ENCODE measurements at places on chromosomes 1 and 21. TPM values are rescaled to one million over a fixed set of nuclear protein-coding genes. Genes with fewer than 3 reads are reported as not detected.

DNA sequence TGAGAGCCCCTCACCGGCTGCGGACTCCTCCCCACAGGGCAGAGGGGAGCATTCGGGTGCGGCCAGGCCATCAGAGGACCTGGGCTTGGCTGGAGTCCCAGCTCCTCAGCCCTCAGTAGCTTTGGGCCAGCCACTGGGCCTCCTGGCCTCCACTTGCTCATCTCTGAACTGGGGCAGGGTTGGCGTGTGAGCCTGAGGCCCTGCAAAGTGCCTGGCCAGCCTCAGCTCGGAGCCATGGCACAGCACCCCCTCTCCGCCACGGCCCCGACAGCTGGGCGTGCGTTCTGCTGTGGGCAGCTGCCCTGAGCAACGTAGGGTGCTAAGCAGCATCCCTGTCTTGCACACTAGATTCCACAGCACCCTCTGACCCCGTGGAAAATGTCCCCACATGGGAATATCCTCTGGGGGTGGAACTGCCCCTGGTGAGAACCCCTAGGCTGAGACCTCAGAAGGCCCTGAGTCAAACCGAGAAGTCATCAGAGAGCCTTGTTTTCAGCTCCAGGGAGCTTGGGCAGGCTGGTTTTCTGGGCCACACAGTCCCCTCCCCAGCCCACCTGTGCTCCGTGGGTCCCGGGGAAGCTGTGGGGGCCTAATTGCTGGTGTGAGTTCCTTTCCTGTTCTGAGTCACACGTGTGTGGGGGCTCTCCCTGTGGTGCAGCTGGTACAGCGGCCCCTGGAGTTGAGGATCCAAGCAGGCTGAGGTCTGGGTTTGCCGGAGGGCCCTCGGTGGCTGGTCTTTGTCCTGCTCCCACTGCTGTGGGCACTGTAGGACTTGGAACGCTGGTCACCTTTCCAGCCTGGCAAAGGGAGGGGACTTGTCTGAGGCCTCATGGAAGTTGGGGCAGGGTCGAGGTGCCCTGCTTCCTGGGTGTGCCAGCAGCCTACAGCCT is 24.5 kb downstream of the TP73 start:
- no peak for DNase-seq
- H3K36me3 ChIP-seq: no peaks in the 10 kb centered on the region
- peaks cover 4% of the 10 kb centered on the region for H3K4me1 ChIP-seq
- no peak overlapping the region for H3K27ac ChIP-seq

GRCh38 chr1:113133038-113133437 is 60.0 kb downstream of the LRIG2 start:
- no peak for DNase-seq
- H3K27me3 ChIP-seq: no peaks in the 10 kb centered on the region
- no peaks in the 10 kb centered on the region for H3K4me1 ChIP-seq

DNA sequence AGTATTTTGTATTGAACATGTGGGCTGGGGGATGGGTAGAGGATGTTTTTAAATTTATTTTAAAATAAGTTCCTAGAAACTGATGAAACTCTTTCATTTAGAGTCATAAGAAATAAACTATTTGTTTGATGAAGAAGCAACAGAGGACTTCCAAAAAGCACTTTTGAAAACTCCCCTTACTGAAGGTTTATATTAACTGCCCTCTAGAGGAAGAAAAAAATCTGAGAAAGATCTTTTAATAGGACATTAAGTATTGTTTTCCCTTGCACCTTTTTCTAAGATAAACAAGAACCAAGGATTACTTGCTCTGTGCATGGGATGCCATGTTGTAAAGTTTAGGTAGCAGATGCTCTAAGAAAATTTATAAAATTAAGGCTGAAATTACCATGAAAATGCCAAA is 14.1 kb downstream of the DISP1 start:
- H3K4me1 ChIP-seq: peaks cover 9% of the 10 kb centered on the region
- H3K27me3 ChIP-seq: no peaks in the 10 kb centered on the region
- H3K36me3 ChIP-seq: no peaks in the 10 kb centered on the region
- DNase-seq: no peak
- no peak overlapping the region for H3K4me3 ChIP-seq
- no peak overlapping the region for H3K27ac ChIP-seq

The COL24A1 gene
- total RNA-seq: not detected

- H3K4me1 ChIP-seq: no peaks in the 10 kb centered on the region
- DNase-seq: no peak
- H3K36me3 ChIP-seq: peaks cover 23% of the 10 kb centered on the region
Measured at GRCh38 chr1:90986953-90987352, 34.9 kb downstream of the ZNF644 start.

DNA sequence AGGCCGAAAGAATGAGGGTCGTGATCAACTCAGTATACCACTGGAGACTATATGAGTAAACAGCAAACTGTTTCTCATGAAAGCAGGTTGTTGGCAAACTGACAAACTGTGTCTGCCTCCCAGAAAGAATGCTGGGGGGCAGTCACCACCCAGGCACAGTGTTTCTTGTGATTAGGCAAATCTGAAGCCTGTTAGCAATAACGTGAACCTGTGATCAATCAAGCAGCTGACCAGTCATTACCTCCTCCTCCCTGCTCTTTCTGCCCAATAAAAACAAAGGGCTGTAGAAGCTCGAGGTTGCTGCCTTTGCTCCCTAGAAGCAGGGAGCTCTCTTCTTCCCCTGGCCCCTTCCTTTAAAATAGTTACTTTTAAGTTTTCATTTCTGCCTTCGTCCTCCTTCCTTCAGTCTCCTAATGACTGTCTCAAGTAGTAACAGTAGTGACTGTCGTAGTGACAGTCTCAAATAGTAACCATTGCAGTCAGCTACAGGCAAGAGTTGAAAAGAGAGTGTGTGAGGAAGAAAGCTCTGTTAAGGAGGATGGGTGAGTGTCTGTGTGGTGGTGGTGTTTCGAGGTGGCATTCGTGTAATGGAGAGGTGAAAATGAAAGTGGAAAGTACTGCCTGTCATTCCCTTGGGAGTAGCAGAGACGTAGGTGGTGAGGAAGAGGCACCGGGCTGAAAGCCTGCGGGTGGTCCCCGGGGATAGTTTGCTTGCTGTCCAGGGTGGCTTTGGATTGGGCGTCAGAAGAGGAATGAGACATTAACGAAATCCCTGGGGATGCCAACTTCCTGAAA is 14.5 kb downstream of the HHAT start:
- no peaks in the 10 kb centered on the region for H3K36me3 ChIP-seq
- peaks cover 4% of the 10 kb centered on the region for H3K4me1 ChIP-seq
- H3K4me3 ChIP-seq: no peak overlapping the region

DNA sequence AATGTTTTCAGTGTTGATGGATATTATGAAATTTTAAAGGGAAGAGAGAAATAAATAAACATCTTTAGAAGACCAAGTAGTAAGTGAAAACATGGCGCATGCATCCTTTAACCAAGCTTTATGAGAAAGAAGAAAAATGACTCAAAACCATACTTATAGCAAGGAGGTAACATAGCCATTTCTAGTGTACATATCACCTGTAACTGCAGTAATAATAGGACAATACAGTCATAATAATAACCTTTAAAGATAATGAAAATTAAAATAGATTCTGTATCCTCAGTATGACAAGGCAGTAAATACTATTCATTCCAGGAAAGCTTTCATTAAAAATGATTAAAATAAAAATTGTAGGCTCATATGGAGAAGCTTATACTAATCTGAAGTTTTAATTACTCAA is 141.2 kb downstream of the COL24A1 start:
- no peak overlapping the region for H3K27ac ChIP-seq
- no peaks in the 10 kb centered on the region for H3K36me3 ChIP-seq
- H3K4me1 ChIP-seq: no peaks in the 10 kb centered on the region
- DNase-seq: no peak
- no peak overlapping the region for H3K4me3 ChIP-seq

GRCh38 chr1:53469373-53469772 is 10.2 kb downstream of the DMRTB1 start:
- DNase-seq: no peak
- H3K4me3 ChIP-seq: no peak overlapping the region
- no peaks in the 10 kb centered on the region for H3K27me3 ChIP-seq

- H3K4me1 ChIP-seq: no peaks in the 10 kb centered on the region
- DNase-seq: no peak
- H3K36me3 ChIP-seq: peaks cover 6% of the 10 kb centered on the region
- no peak overlapping the region for H3K4me3 ChIP-seq
- H3K27me3 ChIP-seq: no peaks in the 10 kb centered on the region
- no peak overlapping the region for H3K27ac ChIP-seq
Measured at GRCh38 chr1:228304766-228305395, 97.0 kb downstream of the OBSCN start.

DNA sequence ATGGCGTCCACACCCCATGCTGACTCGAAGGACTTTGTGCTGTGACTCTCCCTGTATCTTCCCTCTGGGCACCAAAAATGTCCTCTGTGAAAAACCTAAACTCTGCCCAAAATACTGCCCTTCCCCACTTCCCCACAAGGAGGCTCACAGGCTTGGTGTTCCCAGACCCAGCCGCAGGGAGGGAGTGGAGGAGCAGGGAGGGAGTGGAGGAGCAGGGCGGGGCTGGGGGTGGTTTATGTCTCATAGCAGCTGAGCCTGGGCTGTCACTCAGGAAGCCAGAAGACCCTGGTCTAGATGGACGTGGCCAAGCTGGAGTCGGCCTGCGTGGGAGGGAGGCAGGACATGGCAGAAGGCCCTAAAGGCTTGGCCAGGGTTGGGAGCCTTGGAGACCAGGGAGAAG is 461.7 kb downstream of the PTPRU start:
- H3K4me3 ChIP-seq: no peak overlapping the region
- H3K4me1 ChIP-seq: no peaks in the 10 kb centered on the region
- H3K36me3 ChIP-seq: no peaks in the 10 kb centered on the region
- no peaks in the 10 kb centered on the region for H3K27me3 ChIP-seq
- no peak overlapping the region for H3K27ac ChIP-seq
- DNase-seq: peak; percentile 82

GRCh38 chr1:159076438-159077119 is at the start of gene AIM2:
AIM2 (minus strand) TSS chr1:159076766; CDS start chr1:159073499, 3,267 bp downstream.
- no peaks in the 10 kb centered on the region for H3K36me3 ChIP-seq
- no peaks in the 10 kb centered on the region for H3K27me3 ChIP-seq
- no peak within 1 kb of the TSS for H3K4me3 ChIP-seq
- H3K27ac ChIP-seq: no peak within 1 kb of the TSS
- no peaks in the 10 kb centered on the region for H3K4me1 ChIP-seq

DNA sequence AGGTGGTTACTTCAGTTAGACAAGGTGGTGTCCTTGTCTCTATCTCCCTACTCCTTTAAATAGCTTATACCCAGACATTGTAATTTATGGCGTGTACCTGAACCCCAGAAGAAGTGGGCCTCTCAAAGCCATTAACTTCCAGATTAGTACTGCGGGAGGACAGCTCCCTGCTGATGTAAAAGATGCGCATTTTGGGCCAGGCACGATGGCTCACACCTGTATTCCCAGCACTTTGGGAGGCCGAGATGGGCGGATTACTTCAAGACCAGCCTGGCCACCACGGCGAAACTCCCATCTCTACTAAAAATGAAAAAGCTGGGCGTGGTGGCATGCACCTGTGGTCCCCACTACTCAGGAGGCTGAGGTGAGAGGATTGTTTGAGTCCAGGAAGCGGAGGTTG is 15.0 kb upstream of the PLEKHM2 start:
- no peaks in the 10 kb centered on the region for H3K4me1 ChIP-seq
- DNase-seq: no peak
- no peaks in the 10 kb centered on the region for H3K36me3 ChIP-seq
- H3K27me3 ChIP-seq: no peaks in the 10 kb centered on the region

The IVL gene
- total RNA-seq: not detected

DNA sequence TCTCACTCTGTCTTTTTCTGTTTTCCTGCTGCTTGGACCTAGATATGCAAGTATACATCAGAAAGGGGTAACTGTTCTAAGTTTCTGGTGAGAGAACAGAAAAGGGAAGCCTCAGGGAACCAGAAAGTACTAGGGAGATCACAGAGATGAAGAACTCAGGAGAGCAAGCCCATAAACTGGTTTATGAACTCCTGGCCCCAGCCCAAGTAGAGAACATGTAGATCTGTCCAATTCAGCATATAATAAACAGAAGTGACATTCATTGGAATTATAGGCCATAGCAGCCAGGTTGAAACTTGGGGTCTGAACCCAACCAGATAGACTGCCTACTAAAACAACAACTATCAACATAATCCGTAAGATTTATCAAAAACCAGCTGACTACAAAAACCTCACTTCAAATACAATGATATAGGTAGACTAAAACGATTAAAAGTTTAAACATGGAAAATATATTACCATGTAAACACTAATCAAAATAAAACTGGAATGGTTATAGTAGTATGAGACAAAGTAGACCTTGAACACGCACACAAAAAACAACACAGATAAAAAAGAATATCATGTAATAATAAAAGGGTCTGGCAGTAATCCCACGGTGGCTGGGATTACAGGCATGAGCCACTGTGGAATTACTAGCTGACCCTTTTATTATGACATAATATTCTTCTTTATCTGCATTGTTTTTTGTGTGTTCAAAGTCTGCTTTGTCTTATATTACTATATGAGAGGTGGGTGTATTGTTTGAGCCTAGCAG is 65.0 kb downstream of the ZSWIM5 start:
- no peak overlapping the region for H3K27ac ChIP-seq
- no peak for DNase-seq
- H3K27me3 ChIP-seq: no peaks in the 10 kb centered on the region
- H3K4me1 ChIP-seq: peaks cover 3% of the 10 kb centered on the region
- H3K36me3 ChIP-seq: no peaks in the 10 kb centered on the region

The EXO1 gene
- total RNA-seq: 32.2 TPM

DNA sequence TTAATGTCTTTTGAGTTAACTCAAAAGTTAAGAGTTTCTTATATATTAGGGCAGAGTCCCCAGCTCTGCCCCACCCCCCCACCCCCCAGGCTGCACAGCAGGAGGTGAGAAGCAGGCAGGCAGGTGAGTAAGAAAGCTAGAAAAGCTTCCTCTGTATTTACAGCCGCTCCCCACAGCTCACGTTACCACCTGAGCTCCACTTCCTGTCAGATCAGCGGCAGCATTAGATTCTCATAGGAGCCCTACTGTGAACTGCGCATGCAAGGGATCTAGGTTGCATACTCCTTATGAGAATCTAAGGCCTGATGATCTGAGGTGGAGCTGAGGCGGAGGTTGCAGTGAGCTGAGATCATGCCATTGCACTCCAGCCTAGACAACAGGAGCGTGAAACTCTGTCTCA is 81.9 kb downstream of the SIM2 start:
- no peak overlapping the region for H3K27ac ChIP-seq
- H3K36me3 ChIP-seq: no peaks in the 10 kb centered on the region
- peaks cover 12% of the 10 kb centered on the region for H3K4me1 ChIP-seq
- DNase-seq: no peak
- H3K4me3 ChIP-seq: no peak overlapping the region

The TNNI3K gene
- 1.9 TPM for total RNA-seq

- no peaks in the 10 kb centered on the region for H3K27me3 ChIP-seq
- H3K36me3 ChIP-seq: no peaks in the 10 kb centered on the region
- no peak overlapping the region for H3K4me3 ChIP-seq
- peak; percentile 79 for DNase-seq
Measured at GRCh38 chr1:91761295-91761721, 124.6 kb downstream of the TGFBR3 start.

The ATAD3C gene
- total RNA-seq: not detected

The SPRR2A gene
- not detected for total RNA-seq

The FCRL4 gene
- total RNA-seq: not detected

- DNase-seq: no peak
- no peaks in the 10 kb centered on the region for H3K36me3 ChIP-seq
- H3K4me1 ChIP-seq: peaks cover 28% of the 10 kb centered on the region
Measured at GRCh38 chr1:232223183-232223708, 406.7 kb downstream of the SIPA1L2 start.

Measured in neural progenitor cell (in vitro differentiated cells).